ENCODE measurements at places on chromosomes 12 and 14.

DNA sequence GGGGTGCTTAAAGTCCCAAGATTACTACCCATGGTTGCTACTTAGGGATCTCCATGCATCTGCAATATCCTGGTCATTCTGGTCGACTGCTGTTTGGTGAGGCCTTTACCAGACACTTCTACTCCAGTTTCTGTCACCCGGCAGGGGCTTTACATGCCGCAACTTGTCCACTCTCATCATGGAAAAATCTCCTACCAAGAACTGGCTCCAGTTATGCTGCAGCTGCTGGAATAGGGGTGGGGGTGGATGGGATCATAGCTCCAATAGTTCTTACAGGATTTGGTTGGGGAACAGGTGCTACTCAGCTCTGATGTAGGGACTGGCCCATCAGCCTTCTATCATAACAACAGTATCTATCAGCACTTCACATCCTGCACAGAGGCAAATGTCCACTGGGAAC lies 51.6 kb downstream of the SPTB start:
- DNase-seq, result no peak

- no peak for DNase-seq
Observed at GRCh38 chr12:131355361-131356245, 355.3 kb upstream of the SFSWAP start.

DNA sequence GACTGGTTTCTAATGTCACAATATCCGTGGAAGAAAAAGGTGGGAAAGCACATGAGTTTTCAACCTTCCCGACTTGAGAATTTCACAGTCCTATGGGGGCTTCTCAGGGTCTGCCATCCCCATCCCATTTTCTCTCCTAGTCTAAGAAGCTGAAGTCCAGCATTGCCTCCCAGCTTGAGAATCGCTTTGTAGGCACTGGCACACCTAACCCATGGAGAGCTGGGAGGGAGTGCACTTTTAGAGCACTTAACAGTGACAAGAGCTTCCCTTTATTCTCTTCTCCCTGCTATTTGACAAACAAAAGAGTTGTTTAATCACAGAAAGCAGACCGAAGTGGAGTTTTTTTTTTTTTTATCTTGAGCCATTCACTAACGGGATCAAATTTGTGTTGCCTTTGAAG lies 22.8 kb upstream of the SRRM4 start:
- DNase-seq, result no peak

DNA sequence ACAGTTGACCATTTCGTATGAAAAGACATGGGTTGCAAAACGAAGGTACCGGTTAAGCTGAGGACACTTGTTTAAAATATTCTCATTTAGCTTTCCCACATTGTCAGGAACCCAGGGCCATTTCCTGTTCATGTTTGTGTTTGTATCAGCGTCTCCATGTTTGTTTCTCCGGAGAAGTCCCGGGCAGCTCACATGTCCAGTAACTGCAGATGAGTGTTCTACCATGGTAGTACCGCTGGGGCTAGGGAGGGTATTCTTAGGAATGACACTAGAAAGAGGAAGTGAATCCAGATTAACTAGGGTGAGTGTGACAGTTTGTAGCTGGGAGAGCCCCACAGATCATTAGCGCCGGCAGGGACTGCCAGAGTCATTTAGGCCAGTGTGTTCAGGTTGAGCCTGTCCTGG lies 50.0 kb upstream of the EVL start:
- no peak for DNase-seq

DNA sequence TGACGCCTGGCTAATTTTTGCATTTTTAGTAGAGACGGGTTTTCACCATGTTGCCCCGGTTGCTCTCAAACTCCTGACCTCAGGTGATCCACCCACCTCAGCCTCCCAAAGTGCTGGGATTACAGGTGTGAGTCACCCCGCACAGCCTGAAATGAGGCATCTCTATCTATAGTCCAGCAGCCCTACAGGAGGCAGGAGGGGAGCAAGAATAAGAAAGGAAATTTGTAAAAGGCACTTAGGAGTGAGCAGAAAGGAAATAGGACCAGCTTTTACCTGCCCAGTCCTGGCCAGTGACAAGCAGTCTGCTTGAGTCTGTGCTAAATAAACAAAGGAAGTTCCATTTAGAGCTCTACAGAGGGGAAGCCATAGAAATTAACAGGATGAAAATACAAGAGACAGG lies 15.0 kb upstream of the PSMA6 start:
- no peak for DNase-seq

- DNase-seq, result no peak
Observed at GRCh38 chr12:89864411-89864810, 155.8 kb upstream of the ATP2B1 start.

DNA sequence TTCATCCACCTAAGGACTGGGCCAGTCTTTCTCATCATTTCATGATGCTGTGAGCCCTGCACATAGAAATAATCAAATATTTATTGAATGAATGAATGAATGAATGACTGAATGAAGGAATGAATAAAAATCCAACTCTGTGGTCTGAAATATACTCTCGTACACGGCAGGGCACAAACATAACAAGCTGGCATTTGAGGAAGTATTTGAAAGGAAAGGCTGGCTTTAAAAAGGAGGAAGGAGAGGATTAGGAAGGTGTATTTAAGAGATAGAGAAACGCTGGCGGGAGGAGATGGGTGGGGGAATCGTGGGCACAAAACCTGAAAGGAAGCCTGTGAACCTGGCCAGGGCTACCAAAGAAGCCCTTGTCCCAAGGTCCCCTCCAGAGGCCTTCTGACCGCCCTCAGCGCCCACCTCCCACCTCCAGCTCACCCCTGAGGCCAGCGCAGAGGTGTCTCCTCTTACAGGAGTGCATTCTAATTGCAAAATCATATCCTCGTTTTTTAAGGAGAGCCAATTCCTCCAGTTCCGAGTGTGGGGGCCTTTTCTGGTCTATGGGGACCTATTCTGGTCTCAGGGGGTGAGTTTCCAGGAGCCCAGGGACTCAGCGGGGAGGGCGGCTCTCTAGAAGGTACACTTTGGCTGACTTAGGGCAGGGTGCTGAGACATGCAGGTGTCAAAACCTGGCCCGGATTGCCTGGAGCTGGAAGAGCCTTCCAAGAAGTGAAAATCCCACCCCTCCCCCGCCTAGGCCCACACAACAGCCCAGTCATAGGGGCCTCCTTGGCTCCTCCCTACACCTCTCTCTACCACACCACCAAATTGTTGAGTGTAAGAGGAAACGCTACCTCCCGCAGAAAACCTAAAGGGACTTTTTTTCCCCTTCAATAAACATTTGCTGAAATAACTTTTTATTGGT lies 8.7 kb upstream of the JDP2 start:
- no peak for DNase-seq

- no peak for DNase-seq
Observed at GRCh38 chr12:64723630-64724029, 35.6 kb downstream of the GNS start.

DNA sequence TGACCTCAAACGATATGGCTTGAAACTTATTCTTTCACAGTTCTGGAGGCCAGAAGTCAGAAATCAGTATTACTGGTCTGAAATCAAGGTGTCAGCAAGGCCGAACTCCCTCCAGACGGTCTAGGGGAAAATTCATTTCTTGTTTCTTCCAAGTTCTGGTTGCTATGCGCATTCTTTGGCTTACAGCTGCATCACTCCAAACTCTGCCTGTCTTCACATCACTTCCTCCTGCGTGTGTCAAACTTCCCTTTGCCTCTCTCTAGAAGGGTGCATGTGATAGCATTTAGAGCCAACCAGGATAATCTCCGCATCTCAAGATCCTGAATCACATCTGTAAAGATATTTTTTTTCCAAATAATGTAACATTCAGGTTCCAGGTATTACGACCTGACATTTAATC lies 62.8 kb downstream of the DENND5B start:
- no peak for DNase-seq

DNA sequence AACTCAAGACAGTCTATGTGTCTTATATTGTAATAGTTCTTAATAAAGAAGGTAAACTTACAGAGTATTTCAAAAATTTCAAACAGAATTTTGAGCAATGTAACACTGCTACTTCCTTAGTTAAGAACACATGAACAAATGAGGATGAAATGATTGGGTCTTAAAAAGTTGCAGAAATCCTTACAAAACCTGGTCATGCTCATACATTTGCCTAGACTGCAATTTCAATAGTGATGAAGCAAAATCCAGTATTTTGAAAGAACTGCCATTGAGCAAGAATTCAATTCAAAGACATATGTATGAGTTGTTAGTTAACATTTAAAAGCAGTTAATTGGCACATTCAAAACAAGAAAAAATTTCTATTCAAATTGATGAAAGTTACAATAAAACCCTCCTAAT lies 17.8 kb upstream of the HIF1A start:
- no peak for DNase-seq

DNA sequence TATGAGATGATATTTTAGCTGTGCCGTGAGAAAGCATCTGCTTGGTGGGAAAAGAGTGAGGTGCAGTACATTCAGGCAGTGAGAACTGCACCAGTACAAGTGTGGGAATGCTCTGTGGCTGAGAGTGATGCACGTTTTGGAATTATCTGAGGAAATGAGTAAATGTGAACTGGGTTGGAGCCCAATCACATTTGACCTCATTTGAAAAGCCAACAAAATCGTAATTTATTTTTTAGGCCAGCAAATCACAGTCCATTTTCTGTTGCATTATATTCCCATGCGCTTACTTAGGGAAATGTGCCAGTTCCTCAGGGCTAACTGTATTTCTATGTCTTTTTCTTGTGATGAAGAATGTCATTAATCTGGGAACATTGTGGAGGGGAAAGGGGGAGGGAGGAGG lies 77.3 kb downstream of the SNAPC1 start:
- no peak for DNase-seq

DNA sequence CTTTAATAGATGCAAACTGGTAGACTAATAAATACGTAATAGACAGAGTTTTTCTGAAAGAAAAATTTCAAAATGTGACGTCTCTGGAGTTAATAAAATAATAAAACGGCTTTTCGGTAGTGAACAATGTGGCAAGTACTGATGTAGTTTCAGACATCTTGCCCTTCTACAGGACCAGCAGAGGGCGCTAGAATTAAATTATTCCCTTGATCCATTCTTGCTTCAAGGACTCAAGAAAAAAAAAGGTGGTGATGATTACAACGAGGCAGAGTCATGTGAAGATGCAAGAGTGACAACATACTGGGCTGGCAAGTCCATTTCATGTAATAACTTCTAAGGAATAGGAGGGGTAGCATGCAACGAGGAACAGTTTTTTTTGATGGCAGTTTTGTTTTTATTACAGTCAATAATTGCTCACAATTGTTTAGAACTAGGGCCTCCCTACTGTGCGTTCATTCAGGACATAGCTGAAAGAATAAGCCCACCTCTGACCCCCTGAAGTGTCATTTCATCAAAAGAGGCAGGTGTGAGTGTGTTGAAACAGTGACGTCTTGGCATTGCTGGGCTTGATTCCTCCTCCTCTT lies 101.0 kb upstream of the GZMB start:
- peak; percentile 36 for DNase-seq

- DNase-seq, result no peak
Observed at GRCh38 chr12:19856389-19856788, 417.1 kb downstream of the AEBP2 start.

DNA sequence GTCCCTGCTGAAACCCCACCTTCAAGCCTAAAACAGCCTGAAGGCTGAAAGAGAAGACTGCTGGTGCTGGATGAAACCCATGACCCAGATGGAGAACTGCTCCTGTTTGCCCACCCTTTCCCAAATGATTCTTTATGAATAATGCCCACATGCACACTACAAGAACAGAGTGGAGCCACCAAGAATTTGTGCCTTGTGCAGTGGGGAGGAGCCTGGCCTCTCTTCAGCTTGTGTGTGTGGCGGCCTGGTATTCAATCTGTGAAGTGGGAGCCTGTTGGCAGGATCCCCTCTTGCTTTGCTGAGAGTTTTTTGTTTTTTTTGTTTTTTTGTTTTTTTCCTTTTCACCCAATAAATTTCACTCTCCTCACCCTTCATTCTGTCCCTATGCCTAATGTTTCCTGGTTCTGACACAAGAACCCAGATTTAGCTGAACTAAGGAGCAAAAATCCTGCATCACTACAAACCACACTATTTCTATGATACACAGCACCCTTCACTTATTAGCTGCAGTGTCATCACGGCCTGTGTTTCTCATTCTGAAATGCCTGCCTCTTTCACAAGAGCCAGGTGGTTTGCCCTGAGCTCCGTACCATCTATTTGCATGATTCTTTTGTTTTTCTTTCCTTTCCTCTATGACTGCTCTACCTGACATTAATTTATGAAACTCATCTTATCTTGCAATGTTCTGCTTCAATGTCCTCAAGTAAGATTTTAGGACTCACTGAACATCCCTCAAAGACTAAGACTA lies 585.5 kb upstream of the ATXN7L3B start:
- DNase-seq, result no peak

DNA sequence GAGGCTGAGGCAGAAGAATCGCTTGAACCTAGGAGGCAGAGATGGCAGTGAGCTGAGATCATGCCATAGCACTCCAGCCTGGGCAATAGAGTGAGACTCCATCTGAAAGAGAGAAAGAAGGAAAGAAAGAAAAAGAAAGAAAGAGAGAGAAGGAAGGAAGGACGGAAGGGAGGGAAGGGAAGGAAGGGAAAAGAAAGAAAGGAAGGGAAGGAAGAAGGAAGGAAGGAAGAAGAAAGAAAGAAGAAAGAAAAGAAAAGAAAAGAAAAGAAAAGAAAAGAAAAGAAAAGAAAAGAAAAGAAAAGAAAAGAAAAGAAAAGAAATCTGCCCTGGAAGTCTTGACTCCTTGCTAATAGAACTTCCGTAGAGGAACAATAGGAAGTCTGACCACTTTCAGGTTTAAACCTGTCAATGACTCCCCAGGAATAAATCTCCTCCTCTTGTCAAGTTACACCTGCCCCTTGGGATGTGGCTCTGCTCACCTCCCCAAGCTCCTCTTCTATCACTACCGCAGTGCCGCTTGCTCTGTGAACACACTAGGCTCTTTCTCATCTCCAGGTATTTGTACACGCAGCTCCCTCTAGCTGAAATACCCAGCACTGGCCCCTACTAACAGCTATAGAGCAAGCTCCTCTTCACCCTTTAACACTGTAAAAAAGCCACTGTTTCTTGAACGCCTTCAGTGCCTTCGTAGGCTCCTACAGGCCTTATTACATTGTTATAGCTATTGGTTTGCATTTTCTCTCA lies 773.1 kb upstream of the TBX3 start:
- DNase-seq, result no peak
